Stimulated activated CD4-positive, alpha-beta T cell treated with anti-CD3 and anti-CD28 coated beads, Interleukin-1b, Interleukin-23, amount 100 ng/mL, for 1 hour (primary cell): ENCODE measurements at places on chromosomes 4 and X.

GRCh38 chrX:4182408-4182806, 469.0 kb upstream of the PRKX start:
- no peak for DNase-seq

DNA sequence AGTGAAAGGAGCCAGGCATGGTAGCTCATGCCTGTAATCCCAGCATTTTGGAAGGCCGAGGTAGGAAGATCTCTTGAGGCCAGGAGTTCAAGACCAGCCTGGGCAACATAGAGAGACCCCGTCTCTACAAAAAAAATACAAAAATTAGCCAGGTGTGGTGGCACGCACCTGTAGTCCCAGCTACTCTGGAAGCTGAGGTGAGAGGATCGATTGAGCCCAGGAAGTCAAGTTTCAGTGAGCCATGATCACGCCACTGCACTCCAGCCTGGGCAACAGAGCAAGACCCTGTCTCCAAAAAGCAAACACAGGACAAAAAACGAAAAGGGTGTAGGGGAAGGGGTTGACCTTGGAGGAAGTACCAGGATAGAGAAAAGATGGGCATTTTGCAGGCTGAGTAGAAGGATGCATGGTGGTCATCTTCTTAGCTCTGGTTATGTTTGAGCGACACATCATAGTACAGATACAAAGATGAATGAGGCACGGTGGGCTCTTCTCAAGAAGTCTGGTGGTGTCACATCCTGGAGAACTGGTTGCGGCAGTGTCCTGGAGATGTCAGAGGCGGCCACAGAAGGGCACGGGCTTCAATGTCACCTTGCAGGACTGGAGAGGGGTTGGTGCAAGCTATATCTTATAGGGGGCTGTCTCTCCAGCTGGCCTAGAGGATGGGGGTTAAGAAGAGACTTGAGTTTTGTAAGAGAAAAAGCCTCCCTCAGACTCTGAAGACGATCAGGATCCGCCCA, 32.0 kb downstream of the SLC25A5 start:
- no peak for DNase-seq

DNA sequence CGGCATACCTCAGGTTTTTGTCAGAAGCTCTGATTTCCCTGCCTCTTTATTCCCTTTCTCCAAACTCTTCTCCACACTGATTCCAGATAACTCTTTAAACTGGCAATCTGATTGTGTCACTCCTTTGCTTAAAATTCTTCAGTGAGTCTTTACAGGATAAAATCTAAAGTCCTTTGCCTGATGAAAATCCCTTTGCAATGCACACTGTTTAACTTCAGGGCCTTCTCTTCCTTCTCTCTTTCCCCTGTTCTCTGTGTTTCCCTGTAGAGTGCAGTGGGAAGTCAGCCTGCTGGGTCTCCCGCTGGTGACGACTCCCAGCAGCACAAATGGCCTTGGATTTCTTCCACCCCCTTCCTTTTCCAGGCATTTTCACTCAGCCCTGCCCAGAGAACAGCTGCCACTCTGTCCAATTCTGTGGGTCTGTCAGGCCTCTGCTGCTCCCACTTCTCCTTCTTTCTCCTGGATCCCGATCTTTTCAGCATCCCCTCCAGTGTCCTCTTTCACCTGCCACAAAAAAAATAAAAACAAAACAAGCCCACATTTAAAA, 189.9 kb upstream of the NWD2 start:
- no peak for DNase-seq

DNA sequence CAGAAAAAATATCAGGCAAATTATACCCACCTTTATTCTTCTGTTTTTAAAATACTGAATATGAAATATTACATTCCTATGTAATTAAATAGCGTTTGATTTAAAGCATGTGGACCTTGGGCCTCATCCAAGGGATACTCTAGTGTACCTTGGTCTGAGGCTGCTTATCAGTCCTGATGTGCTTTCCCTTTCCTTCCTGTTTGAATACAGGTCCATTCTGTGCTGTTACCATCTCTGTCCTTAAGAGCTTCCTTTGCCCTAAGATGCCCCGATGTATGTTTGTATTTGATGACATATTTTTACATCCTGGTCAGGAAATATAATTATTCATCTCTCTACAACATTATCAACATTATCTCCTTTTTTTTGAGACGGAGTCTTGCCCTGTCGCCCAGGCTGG, 24.1 kb downstream of the FAT4 start:
- no peak for DNase-seq

DNA sequence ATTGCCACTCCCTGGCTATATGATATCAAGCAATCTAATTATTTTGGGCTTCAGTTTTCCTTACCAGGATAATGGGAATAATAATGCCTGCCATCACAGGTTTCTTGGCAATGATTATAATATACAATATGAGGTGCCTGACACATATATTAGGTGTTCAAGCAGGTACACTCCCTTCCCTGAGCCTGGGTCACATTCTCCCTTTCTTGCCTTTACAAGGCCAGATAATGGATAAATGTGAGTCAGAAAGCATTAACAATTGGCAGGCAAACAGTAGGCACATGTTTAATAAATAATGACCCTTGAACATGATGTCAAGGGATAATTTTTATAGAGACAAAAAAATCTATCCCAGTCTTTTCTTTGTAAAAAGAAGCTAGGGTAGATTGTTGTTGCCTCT, 17.2 kb downstream of the NDP start:
- no peak for DNase-seq

- DNase-seq, result no peak
Observed at GRCh38 chr4:171025343-171025742, 787.9 kb upstream of the GALNTL6 start.

DNA sequence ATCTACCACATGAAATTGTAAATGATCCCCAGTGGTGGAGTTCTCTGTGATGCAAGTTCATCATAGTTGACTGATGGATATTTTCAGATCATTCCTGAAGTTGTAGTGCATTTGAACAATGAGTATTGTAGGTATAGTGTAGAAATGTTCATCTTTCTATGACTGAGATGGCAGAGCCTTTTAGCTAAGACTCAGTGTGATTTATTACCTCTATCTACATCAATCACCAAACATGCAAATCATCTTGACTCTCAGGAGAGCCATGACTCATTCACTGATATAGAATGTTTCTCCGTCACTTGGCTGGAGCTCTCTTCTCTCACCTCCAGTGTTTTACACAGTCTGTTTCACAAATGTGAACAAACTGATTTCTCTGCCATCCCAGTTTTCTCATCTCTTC, 392.6 kb downstream of the IL1RAPL1 start:
- no peak for DNase-seq

GRCh38 chr4:150814873-150815272, 200.2 kb downstream of the LRBA start:
- DNase-seq, result no peak

DNA sequence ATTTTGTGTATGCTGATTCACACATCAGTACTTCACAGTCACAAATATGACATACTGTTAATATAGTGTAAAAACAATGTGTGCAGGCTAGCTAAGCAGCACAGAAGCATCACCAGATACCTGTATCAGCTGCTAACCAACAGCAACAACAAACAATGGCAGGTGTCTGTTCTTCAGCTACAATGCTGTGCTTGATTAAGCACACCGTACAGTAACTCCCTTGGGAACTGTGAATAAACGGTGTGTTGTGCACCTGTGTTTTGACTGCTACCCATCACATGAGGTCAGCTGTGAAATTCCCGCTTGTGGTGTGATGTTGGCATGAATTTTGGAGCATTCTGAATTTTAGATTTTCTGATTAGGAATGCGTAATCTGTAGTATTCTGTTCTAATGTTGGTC, 379.7 kb upstream of the FAT1 start:
- DNase-seq, result no peak
